NCI-H187 (cell line): ENCODE measurements at places on chromosomes 2 and 18.
A peak's percentile ranks its signal among the peaks of the same experiment; 100 is the strongest.

DNA sequence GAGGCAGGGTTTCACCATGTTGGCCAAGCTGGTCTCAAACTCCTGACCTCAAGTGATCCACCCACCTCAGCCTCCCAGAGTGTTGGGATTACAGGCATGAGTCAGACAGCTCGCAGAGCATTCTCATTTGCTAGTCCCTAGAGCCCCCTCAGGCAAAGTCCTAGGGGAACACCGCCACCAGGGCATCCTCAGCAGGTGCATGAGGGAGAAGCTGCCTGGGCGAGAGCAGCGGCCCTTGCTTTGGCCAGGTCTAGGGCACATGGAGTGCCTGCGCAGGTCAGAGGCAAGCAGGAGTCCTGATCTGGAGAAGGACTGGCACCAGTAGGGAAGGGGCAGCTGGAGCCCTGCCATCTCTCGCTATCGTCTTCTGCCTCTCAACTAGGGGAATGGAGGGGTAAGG is 32.4 kb downstream of the NGEF start:
- DNase-seq, result no peak

DNA sequence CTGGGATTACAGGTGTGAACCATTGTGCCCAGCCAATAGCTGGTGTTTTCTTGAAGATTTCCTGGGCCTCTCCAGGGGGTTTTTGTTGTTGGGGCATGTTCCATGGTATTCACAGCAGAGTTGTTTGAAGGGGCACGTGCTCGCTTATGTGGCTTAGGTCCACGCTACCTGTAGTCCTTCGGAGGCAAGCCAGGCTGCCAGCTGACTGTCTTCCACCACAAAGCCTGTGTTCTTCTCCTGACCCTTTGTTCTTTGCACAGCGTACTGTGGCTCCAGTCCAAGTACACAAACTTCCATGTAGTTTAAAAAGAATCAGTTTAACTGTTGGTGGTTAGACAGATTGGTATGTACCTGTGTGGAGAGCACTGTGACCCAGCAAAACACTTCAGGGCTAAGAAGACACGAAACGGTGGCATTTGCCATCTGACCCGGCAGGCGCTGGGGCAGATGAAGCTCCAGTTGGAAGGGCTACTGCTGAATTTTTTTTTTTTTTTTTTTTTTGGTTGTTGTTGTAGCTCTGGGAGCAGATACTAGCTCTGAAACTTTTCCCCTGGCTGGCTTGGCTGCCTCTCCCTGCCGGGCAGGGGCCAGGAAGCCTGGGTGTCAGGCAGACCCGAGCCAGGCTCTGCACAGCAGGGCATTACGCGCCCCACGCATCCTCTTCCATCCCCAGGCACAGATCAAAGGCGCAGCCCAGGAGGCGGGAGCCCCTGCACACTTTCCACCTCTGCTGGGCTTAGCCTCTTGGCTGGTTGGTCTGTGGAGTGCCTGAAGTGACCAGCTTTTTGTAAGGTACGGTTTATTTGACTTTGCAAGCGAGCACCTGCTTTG is 5.7 kb downstream of the GREB1 start:
- DNase-seq, result peak; percentile 99

GRCh38 chr2:3596901-3597417 is 2.0 kb downstream of the COLEC11 start:
- DNase-seq, result no peak

GRCh38 chr2:225020168-225020849 is 22.0 kb downstream of the DOCK10 start:
- DNase-seq, result no peak

- DNase-seq, result no peak
Observed at GRCh38 chr18:48698707-48699106, 159.9 kb downstream of the CTIF start.

- DNase-seq, result no peak
Observed at GRCh38 chr18:37289423-37289822, 276.2 kb downstream of the CELF4 start.

GRCh38 chr2:136225950-136226835 is 108.2 kb upstream of the CXCR4 start:
- DNase-seq, result no peak

GRCh38 chr2:88100489-88100858 is 27.4 kb downstream of the FABP1 start:
- no peak for DNase-seq

GRCh38 chr18:48313792-48314191 is 95.4 kb downstream of the ZBTB7C start:
- DNase-seq, result peak; percentile 49

GRCh38 chr2:171316755-171317337 is 116.9 kb downstream of the METTL8 start:
- DNase-seq, result no peak

- DNase-seq, result no peak
Observed at GRCh38 chr2:11022064-11022463, 110.3 kb downstream of the KCNF1 start.

GRCh38 chr18:36348971-36349417 is 51.5 kb downstream of the FHOD3 start:
- no peak for DNase-seq

DNA sequence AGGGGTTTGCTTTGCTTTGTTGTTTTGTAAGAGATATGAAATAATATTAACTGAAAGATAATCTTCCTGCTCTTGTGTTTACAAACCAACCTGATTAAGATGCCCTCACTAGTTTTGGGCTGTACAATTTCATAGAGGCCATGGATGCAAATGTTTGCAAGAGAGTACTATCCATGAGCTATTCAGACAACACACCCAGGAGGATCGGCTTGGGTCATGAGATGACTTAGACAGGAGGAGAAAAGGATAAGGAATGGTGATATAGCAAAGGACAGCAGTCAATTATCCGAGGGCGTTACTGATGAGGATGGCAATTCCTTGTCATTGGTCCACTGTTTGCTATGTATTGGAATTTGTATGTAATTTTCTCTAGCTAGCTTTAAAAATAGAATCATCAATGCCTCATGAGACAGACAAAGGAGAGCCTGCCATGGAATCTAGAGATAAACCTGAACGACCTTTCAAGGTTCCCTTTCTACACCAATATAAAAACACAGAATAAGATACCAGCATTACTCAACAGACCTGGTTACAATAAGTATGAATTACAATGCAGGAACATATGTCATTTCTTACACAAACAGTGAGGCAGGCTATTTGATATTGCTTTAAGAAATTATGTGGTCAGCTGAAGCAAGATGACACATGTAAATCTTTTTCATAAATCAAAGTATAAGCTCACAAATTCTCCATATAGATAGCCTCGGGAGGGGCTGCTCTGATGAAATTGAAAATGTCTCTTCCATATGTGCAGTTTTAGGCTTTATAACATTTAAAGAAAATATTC is 54.4 kb upstream of the SOS1 start:
- no peak for DNase-seq

DNA sequence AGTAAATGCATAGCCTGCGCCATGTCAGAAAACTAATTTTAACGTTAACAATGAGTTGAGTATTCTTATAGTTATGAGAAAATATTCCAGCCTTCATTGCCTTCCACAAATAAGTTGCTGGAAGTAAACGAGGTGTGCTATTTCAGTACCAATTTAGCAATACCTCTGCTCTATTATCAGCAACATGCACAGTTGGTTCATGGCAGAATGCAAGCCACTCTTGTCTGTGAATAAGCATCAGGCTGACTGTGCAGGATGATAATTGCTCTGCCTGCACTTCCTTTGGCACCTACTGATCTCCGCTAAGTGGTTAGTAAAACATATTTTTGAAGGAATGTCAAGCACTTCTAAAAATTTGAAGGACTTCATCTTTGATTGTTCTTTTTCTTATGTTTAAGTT is 261.9 kb upstream of the SIX3 start:
- no peak for DNase-seq

- no peak for DNase-seq
Observed at GRCh38 chr2:150286730-150287362, 200.6 kb downstream of the RND3 start.

- DNase-seq, result no peak
Observed at GRCh38 chr2:225932811-225933413, 533.4 kb downstream of the NYAP2 start.

DNA sequence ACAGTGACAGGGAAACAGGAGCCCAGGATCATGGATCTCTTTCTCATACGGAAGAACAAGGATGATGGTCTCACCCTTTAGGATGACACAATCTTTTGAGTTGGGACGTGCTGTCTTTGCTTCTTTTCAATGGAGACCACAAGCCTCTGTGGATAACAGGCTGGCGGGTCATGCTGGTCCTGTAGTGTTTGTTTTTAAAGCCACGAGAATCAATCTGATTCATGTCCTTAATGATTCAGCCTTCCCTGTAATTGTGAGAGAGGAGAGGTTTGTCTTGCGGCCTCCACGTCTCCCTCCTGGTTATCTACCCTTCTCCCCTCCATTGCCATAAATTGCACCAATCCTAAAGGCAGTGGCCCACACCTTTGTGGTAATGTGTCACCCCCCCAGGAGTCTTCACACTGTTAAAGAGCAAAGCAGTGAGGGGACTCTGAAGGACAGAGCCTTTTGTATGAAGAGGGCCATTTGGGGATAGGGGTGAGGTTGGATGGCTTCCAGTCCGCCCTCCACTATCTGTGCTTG is 87.7 kb upstream of the TGFA start:
- DNase-seq, result no peak

DNA sequence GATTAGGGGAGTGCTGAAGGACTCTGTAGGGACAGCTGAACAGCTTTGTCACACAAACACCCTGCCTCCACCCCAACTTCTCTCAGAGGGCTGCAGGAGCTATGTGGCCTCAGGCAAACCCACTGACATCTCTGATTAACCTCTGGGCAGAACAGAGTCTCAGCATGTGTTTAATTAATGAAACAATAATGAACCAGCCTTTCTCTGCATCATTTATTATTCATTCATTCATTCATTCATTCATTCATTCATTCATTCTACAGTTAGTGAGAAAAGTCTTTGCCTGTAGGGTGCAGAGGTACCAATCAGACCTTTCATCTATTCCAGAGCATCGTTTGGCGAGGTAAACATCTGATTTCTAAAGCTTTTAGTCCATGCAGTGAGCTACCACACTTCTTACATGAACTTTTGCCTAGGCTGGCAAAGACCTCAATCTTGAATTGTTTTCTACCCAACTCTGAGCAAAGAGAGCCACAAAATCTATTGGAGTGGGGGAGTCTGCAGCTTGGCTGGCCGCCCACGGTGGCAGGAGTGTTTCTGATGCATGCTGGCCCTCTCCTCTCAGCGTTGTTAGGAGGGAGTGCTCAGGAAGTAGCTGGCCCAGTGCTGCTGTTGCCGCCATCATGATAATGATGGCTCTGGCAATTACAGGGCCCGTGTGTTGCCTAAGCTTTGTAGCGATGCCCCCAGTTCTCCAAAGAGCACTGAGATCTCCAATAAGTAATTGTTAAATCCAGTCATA is 198.9 kb downstream of the SMAD7 start:
- no peak for DNase-seq

DNA sequence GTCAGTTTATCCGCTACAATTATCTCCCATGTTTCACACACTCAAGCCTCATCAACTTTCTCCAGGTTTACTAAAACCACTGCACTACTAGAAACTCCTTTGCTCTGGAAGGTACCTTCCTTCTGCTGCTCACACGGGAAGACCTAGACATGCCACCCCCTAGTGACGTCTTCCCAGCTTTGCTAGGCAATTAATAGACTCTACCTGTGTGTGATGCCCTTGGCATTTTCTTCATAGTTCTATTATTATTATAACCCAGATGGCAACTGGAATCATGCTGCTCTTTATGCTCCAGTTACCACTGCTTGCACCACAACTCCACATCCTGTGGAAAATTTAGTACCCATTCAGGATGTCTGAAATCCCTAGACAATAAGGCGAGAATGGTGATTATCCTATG is 42.4 kb downstream of the CACNB4 start:
- no peak for DNase-seq

DNA sequence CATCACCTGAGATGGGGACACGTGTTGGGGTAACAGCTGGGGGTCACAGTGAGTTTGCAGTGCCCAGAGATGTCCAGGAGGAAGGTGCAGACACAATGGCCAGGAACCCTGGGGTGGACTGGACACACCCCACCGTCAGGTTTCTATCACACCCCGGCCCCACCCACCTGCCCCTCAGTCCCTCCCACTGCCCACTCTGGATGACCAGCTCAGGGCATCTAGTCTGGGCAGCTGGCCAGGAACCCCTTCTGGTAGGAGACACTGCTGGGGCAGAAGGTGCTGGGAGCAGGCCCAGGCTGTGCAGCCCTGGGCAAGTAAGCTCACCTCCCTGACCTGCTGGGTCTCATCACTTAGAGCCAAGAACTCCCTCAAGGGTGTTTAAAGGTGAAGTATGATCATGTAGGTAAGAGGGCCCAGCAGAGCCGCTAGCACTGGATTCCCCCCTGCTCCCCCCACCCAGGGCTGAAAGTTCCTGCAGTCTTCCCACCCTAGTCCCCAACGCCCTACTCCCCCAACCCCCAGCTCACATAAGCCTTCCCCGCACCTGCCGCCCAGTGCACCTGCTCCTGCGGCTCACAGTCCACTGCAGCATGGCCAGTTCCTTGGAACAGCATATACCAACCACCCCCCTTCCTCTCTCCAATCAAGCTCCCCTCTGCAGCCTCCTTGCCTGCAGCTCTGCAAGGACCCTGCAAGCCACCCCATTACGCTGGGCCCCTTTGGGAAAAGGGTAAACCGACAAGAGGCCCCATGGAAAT is 17.3 kb downstream of the BIN1 start:
- no peak for DNase-seq

DNA sequence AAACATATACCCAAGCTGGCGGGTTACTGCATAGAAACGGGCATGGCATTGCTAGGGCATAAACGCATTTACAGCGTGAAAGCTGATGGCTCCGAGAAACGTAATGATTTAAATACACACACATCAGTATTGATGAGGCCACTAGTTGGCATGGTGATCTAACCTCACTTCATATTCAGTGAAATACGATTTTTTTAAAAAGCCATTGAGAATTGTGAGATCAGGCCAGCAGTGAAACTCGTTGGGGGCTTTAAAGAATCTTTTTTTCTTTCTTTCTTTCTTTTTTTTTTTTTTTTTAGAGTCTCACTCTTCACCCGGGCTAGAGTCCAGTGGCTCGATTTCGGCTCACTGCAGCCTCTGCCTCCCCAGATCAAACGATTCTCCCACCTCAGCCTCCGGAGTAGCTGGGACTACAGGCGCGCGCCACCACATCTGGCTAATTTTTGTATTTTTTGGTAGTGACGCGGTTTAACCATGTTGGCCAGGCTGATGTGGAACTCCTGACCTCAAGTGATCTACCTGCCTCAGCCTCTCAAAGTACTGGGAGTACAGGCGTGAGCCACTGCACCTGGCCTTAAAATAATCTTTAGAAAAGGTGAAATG is 2.4 kb upstream of the SMAD7 start:
- DNase-seq, result no peak

GRCh38 chr2:42860319-42861094 is 68.1 kb upstream of the HAAO start:
- DNase-seq, result no peak

- no peak for DNase-seq
Observed at GRCh38 chr2:180707884-180708205, 272.6 kb upstream of the UBE2E3 start.

GRCh38 chr2:46067501-46068305 is 229.5 kb upstream of the EPAS1 start:
- no peak for DNase-seq
